ENCODE measurements at places on chromosomes 2 and 18. TPM values are rescaled to one million over a fixed set of nuclear protein-coding genes. Genes with fewer than 3 reads are reported as not detected.

DNA sequence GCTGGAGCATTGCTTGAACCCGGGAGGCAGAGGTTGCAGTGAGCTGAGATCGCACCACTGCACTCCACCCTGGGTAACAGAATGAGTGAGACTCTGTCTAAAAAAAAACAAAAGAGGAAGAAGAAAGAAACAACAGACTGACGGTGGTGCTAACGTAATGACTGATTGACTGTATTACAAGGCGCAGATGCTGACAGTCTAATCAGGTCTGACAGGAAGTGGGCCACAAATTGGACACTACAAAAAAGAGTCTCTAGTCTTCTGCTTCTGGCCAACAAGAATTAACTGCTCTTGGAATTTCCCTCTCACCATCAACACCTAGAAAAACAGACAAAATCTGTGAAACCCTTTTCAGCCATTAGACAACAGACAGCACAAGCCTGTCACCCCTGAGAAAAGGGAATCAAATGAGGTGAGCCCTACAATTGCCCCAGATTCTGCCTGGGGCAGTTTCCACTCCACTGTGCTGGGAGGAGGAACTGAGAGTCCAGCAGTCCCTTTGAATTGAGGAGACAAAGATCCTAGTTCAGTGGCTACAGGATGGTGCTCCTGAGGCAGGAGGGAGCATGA, 43.3 kb downstream of the SNED1 start:
- DNase-seq = peak; percentile 38
- H3K4me3 ChIP-seq = no peak overlapping the region
- H3K27me3 ChIP-seq = no peaks in the 10 kb centered on the region
- peaks cover 18% of the 10 kb centered on the region for H3K36me3 ChIP-seq

- H3K36me3 ChIP-seq = peaks cover 14% of the 10 kb centered on the region
- DNase-seq = peak; percentile 89
- H3K4me3 ChIP-seq = peak overlapping the region; percentile 77
- H3K4me1 ChIP-seq = peaks cover 95% of the 10 kb centered on the region
These were observed 4.9 kb downstream of the ZAP70 start for GRCh38 chr2:97718051-97718882.

ALPG gene
- not detected for polyA plus RNA-seq

GRCh38 chr2:98334439-98335078, 11.7 kb upstream of the CNGA3 start:
- H3K27me3 ChIP-seq = peaks cover 9% of the 10 kb centered on the region
- H3K4me3 ChIP-seq = no peak overlapping the region
- H3K36me3 ChIP-seq = no peaks in the 10 kb centered on the region
- no peak for DNase-seq
- no peak overlapping the region for H3K27ac ChIP-seq
- H3K4me1 ChIP-seq = no peaks in the 10 kb centered on the region

- no peak for DNase-seq
- no peaks in the 10 kb centered on the region for H3K36me3 ChIP-seq
- no peak overlapping the region for H3K27ac ChIP-seq
- H3K4me3 ChIP-seq = no peak overlapping the region
- H3K4me1 ChIP-seq = no peaks in the 10 kb centered on the region
These were observed 463.6 kb upstream of the REG3G start for GRCh38 chr2:78561876-78562275.

GRCh38 chr18:33578518-33579348, 714 bp downstream of the ASXL3 start:
- H3K27me3 ChIP-seq = peaks cover 4% of the 10 kb centered on the region
- no peak overlapping the region for H3K27ac ChIP-seq
- no peak overlapping the region for H3K4me3 ChIP-seq
- no peaks in the 10 kb centered on the region for H3K4me1 ChIP-seq
- no peaks in the 10 kb centered on the region for H3K36me3 ChIP-seq

CYP26B1 gene
- polyA plus RNA-seq = not detected

ABCB11 gene
- polyA plus RNA-seq = not detected

DNA sequence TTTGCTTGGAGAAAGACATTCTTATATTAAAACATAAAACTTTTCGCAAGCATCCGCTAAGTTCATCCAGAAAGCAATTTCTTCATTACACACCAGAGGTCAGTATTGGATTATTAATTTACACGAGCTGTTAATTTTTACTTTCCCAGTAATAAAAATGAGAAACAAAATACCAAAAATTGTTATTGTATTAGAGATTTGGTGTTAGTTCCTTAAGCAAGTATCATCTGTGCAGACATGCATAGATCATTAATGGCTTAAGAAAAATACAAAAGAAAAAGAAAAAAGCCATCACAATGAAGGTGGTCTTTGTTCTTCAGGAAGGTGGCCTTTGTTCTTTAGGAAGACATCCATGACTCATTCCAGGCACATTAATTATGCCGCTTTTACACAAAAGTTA, 53.6 kb upstream of the HNMT start:
- H3K27me3 ChIP-seq = no peaks in the 10 kb centered on the region
- H3K36me3 ChIP-seq = no peaks in the 10 kb centered on the region
- no peak overlapping the region for H3K27ac ChIP-seq
- no peaks in the 10 kb centered on the region for H3K4me1 ChIP-seq
- no peak overlapping the region for H3K4me3 ChIP-seq
- peak; percentile 3 for DNase-seq

FLACC1 gene
- polyA plus RNA-seq = 0.38 TPM

CPO gene
- polyA plus RNA-seq = not detected

UGT1A8 gene
- polyA plus RNA-seq = not detected

DNA sequence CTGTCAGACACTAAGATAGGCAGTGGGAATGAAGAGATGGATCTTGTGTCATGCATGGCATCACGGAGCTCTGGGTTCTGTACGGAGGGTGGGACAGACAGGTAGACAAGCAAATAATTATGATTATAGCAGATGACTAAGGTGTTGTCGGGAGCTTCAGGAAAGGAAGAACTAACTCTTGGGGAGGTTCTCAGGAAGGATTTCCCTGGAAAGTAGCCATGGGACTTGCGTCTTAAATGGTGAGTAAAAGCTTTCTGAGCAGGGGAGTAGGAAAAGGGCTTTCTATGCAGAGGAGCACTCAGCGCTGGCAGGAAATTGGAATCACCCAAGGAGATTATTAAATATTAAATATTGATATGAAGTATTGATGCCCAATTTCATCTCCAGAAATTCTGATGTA, 35.5 kb downstream of the ATOH8 start:
- no peaks in the 10 kb centered on the region for H3K4me1 ChIP-seq
- H3K27me3 ChIP-seq = peaks cover 4% of the 10 kb centered on the region
- DNase-seq = no peak
- H3K36me3 ChIP-seq = no peaks in the 10 kb centered on the region
- no peak overlapping the region for H3K27ac ChIP-seq

GRCh38 chr2:42256505-42256904, 87.4 kb downstream of the EML4 start:
- peak overlapping the region; percentile 68 for H3K27ac ChIP-seq
- H3K27me3 ChIP-seq = no peaks in the 10 kb centered on the region
- no peak for DNase-seq
- H3K4me1 ChIP-seq = peaks cover 39% of the 10 kb centered on the region
- peaks cover 36% of the 10 kb centered on the region for H3K36me3 ChIP-seq

DNA sequence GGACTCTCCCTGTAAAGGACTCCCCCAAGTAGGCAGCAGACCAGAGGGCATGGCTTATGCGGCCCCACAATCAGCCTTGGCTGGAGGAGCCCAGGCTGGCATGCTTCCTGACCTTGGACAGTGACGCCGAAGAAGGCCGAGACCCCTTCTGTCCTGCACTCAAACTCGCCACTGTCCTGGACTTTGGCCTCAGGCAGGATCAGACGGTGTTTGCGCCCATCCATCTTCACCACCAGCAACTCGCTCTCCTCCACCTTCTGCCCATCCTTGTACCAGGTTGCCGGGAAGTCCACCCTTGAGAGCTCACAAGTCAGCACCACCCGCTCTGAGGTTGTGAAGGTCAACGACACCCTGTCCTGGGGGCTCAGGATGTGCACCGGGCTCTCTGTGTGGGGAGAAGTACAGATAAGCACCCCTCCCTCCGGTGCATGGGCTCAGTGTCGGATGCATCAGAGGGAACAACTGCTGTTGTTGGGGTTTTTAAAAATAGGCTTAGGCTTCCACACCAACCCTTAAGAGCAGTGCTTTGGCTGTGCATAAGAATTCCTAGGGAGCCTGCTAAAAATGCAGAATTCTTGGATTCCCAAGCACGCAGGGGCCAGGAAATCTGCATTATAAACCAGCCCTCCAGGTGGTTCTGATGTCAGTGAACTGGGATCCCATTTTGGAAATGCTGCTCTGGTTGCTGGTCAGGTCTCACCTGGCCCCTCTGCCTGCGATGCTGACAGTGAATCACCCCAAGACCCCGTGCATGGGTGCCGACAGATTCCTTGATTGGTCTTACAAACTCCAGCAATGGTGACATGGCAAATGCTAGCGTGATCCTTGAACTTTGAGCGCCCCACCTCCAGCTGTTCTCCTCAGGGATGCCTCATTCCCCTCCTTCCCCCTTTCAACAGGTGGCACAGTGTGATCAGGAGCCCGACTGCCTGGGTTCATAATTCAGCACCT, 5.9 kb downstream of the OBSL1 start:
- peaks cover 3% of the 10 kb centered on the region for H3K4me1 ChIP-seq
- DNase-seq = no peak
- no peak overlapping the region for H3K4me3 ChIP-seq
- no peaks in the 10 kb centered on the region for H3K27me3 ChIP-seq
- H3K27ac ChIP-seq = no peak overlapping the region

DNA sequence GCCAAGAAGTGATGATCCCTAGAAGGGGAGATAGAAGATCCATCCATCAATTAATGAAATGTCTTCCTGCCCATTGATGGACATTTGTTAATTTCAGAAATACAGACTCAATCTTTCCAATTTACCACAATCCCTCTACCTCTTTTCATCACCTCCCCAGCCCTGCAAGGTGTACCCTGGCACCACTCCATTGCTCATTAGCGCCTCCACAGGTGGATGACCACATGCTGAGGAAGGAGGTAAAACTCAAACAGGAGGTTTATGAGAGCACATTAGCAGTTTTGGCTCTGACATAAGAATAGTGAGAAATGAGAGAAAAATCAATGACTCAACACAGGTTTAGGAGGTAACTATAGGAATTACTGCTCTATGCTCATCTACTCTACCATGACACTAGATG, 208.0 kb downstream of the C1D start:
- peaks cover 2% of the 10 kb centered on the region for H3K27me3 ChIP-seq
- H3K27ac ChIP-seq = no peak overlapping the region
- H3K4me3 ChIP-seq = no peak overlapping the region

- peaks cover 51% of the 10 kb centered on the region for H3K4me1 ChIP-seq
- no peak for DNase-seq
- H3K36me3 ChIP-seq = no peaks in the 10 kb centered on the region
- no peaks in the 10 kb centered on the region for H3K27me3 ChIP-seq
- H3K27ac ChIP-seq = peak overlapping the region; percentile 80
These were observed 1.3 kb downstream of the INPP4A start for GRCh38 chr2:98445683-98446581.

KYNU gene
- not detected for polyA plus RNA-seq

DNA sequence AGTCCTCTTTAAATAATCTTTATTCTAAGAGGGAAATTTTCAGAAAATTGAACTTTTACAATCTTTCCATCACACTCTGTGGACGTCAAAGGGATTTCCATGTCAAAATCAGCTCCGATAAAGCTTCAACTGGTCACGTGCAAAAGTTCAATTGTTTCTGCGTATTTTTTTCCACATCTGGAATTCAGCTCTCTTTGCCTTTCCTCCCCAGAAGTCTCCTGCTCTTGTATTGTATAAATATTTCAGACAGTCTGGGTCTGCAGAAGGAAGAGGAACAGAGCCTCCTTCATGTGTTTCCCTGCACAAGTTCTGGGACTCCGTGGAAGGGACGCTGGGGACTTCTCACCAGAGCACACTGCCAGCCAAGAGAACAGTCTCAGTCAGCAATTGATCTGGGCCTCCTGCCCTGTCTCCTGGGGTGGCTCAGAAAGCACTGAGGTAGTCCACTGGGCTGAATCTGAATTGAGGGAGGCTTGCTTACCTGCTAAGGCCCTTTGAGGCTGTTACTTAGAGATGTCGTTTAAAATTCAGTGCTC, 251.5 kb downstream of the TFCP2L1 start:
- no peak overlapping the region for H3K4me3 ChIP-seq
- no peaks in the 10 kb centered on the region for H3K4me1 ChIP-seq
- H3K27ac ChIP-seq = no peak overlapping the region
- H3K27me3 ChIP-seq = no peaks in the 10 kb centered on the region

MTCL1 gene
- not detected for polyA plus RNA-seq

DNA sequence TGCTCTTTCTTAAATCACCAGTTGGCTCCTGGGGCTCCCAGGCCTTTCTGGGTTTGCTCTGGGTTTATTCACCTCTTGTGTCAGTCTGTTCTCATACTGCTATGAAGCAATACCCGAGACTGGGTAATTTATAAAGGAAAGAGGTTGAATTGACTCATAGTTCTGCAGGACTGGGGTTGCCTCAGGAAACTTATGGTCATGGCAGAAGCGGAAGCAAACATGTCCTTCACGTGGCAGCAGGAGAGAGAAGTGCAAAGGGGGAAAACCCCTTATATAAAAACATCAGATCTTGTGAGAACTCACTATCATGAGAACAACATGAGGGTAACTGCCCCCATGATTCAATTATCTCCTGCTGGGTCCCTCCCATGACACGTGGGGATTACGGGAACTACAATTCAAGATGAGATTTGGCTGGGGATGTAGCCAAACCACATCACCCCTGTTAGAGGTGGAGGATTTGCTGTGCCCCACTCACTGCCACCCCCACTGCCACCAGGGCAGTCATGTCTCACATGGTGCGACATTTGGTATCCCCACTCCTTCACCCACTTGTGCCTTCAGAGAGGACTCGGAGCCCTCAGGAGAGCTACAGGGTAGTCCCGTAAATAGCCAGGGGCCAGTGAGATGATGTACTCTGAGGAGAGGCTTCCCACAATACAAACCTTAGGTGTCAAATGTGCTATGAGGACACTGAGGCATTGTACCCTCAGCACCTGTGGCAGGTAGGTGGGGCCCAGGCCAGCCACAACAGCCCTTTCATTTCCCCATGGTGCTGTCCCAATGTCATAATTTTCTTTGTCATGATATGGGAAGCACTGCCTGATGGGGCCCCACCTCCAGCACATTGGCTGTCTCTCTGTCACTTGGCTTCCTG, 35.7 kb downstream of the CDC42EP3 start:
- H3K4me3 ChIP-seq = peak overlapping the region; percentile 33
- peaks cover 2% of the 10 kb centered on the region for H3K36me3 ChIP-seq
